ENCODE measurements at places on chromosomes 5 and 9.
A peak's percentile ranks its signal among the peaks of the same experiment; 100 is the strongest.

GRCh38 chr9:27276193-27277030 lies 20.5 kb downstream of the EQTN start:
- H3K27me3 ChIP-seq: no peaks in the 10 kb centered on the region
- H3K27ac ChIP-seq: no peak overlapping the region
- peak overlapping the region; percentile 17 for H3K4me3 ChIP-seq
- H3K4me1 ChIP-seq: peaks cover 10% of the 10 kb centered on the region
- H3K36me3 ChIP-seq: no peaks in the 10 kb centered on the region
- DNase-seq: no peak

- no peaks in the 10 kb centered on the region for H3K36me3 ChIP-seq
- H3K4me3 ChIP-seq: no peak overlapping the region
- no peak overlapping the region for H3K27ac ChIP-seq
Measured at GRCh38 chr5:72552041-72552557, 44.9 kb upstream of the ZNF366 start.

DNA sequence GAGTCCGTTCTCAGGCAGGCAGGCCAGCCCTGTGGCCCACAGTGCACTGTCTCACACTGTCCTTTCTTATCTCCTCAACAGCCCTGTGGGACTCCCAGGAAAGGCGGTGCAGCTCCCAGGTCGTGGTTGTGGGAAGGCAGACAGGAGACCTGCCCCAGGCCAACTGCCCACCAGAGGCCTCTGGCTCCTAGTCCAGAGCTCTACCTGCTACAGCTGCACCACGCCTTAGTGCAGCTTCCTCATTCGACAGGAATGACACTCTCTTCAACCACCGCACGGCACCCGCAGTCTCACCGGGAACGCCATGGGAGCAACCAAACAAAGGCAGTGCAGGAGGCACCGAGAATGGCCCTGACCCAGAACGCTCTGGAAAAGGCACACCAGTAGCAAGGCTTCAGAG lies 25.3 kb downstream of the CAMSAP1 start:
- no peaks in the 10 kb centered on the region for H3K27me3 ChIP-seq
- peaks cover under 1% of the 10 kb centered on the region for H3K36me3 ChIP-seq
- H3K4me3 ChIP-seq: no peak overlapping the region
- DNase-seq: no peak
- H3K4me1 ChIP-seq: peaks cover 17% of the 10 kb centered on the region
- no peak overlapping the region for H3K27ac ChIP-seq

- H3K36me3 ChIP-seq: peaks cover 67% of the 10 kb centered on the region
- H3K27me3 ChIP-seq: no peaks in the 10 kb centered on the region
- H3K4me1 ChIP-seq: no peaks in the 10 kb centered on the region
- DNase-seq: no peak
Measured at GRCh38 chr9:70324963-70325362, 66.2 kb downstream of the SMC5 start.

- peak overlapping the region; percentile 100 for H3K4me3 ChIP-seq
- H3K36me3 ChIP-seq: peaks cover 21% of the 10 kb centered on the region
- H3K27me3 ChIP-seq: no peaks in the 10 kb centered on the region
- DNase-seq: no peak
Measured at GRCh38 chr5:154444556-154445421, 1.0 kb upstream of the SAP30L start.

DNA sequence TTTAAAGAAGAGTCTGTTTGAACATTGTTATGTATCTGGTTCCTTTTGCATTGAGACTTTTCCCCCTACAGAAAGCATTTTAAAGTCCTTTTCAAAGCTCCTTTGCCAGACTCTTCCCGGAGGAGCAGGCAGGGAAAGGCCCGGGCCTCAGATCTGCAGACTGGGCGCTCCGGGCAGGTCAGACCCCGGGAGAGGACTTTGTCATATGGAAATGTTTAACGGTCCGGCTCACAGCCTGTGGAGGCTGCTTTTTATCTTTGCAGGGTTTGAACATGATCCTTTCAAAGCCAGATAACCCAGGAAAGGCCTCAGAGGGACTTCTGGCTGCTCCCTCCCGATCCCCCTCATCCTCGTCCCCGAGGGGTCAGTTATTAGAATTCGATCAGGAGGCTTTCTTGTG lies 82.1 kb upstream of the IRX2 start:
- H3K27me3 ChIP-seq: no peaks in the 10 kb centered on the region
- no peak for DNase-seq
- H3K4me3 ChIP-seq: no peak overlapping the region
- peak overlapping the region; percentile 89 for H3K27ac ChIP-seq
- no peaks in the 10 kb centered on the region for H3K36me3 ChIP-seq

- H3K27ac ChIP-seq: no peak overlapping the region
- no peaks in the 10 kb centered on the region for H3K36me3 ChIP-seq
- DNase-seq: no peak
- no peak overlapping the region for H3K4me3 ChIP-seq
- H3K27me3 ChIP-seq: no peaks in the 10 kb centered on the region
Measured at GRCh38 chr5:140207250-140207964, 32.4 kb downstream of the CYSTM1 start.
